Esophagus squamous epithelium (tissue), 5 donors: ENCODE measurements at places on chromosomes 12 and 14. TPM values are rescaled to one million over a fixed set of nuclear protein-coding genes. Genes with fewer than 3 reads are reported as not detected.

Gene MANSC1
- 22.5 TPM for total RNA-seq

Gene WNT1
- total RNA-seq, result not detected

Gene ACSM4
- total RNA-seq, result not detected

Gene MYF6
- total RNA-seq, result 0.19 TPM

Gene MYH6
- not detected for total RNA-seq

Gene SPIC
- total RNA-seq, result 0.22 TPM

Gene ZBTB42
- 6.4 TPM for total RNA-seq

Gene POP5
- 28.1 TPM for total RNA-seq

Gene RPL6
- total RNA-seq, result 1,690 TPM

Gene ZDHHC22
- not detected for total RNA-seq

Gene PLEKHH1
- 4.7 TPM for total RNA-seq

Gene GALNT8
- 0.38 TPM for total RNA-seq

Gene PAWR
- total RNA-seq, result 67.3 TPM

Gene HDAC7
- 20.9 TPM for total RNA-seq

Gene TAS2R19
- total RNA-seq, result 5.9 TPM

Gene CTSG
- total RNA-seq, result 24.4 TPM

Gene MSRB3
- 14.1 TPM for total RNA-seq

Gene ABCB9
- 5.5 TPM for total RNA-seq

Gene OTX2
- not detected for total RNA-seq

Gene PRICKLE1
- total RNA-seq, result 3.2 TPM

Gene LGR5
- not detected for total RNA-seq

Gene USP44
- 0.19 TPM for total RNA-seq

Gene CCDC177
- not detected for total RNA-seq

Gene KRT74
- total RNA-seq, result 0.19 TPM

Gene CDH24
- 4.0 TPM for total RNA-seq

Gene PKP2
- total RNA-seq, result 22.5 TPM

Gene PRH2
- not detected for total RNA-seq

Gene TUBA1B
- total RNA-seq, result 957 TPM

Gene IL22
- not detected for total RNA-seq

Gene GPD1
- total RNA-seq, result 0.38 TPM

Gene RILPL1
- total RNA-seq, result 6.0 TPM

Gene CDCA3
- total RNA-seq, result 5.9 TPM

Gene OAS2
- 10.3 TPM for total RNA-seq

Gene KCNMB4
- 1.2 TPM for total RNA-seq

Gene STRAP
- 39.2 TPM for total RNA-seq

Gene USP15
- total RNA-seq, result 55.9 TPM

Gene PPM1H
- 0.76 TPM for total RNA-seq

Gene SSTR1
- not detected for total RNA-seq

Gene NXPH4
- total RNA-seq, result 4.0 TPM

Gene LRP6
- total RNA-seq, result 18.7 TPM

Gene PSEN1
- 49.8 TPM for total RNA-seq

Gene IL26
- not detected for total RNA-seq

Gene FOXM1
- total RNA-seq, result 17.4 TPM

Gene DPF3
- 0.61 TPM for total RNA-seq

Gene LRRIQ1
- not detected for total RNA-seq

Gene POTEG
- total RNA-seq, result not detected

Gene CCDC198
- total RNA-seq, result not detected

Gene CPNE6
- not detected for total RNA-seq

Gene ACOT4
- 2.0 TPM for total RNA-seq

Gene HELB
- total RNA-seq, result 2.0 TPM

Gene SIX6
- not detected for total RNA-seq
